ENCODE measurements at places on chromosomes 5 and 9. TPM values are rescaled to one million over a fixed set of nuclear protein-coding genes. Genes with fewer than 3 reads are reported as not detected.
A peak's percentile ranks its signal among the peaks of the same experiment; 100 is the strongest.

PCDHA1 gene
- 0.96 TPM for total RNA-seq

PCDHB4 gene
- total RNA-seq, result 2.4 TPM

CCNG1 gene
- 130 TPM for total RNA-seq

MAT2B gene
- 49.9 TPM for total RNA-seq

RPS23 gene
- 1,953 TPM for total RNA-seq

GGTA1 gene
- not detected for total RNA-seq

PCDHGC4 gene
- total RNA-seq, result 3.6 TPM

ZFP62 gene
- total RNA-seq, result 28.2 TPM

TRAF1 gene
- total RNA-seq, result 0.85 TPM

TMEM174 gene
- not detected for total RNA-seq

WDR5 gene
- 67.7 TPM for total RNA-seq

- H3K4me1 ChIP-seq, result peaks cover 90% of the 10 kb centered on the region
- no peaks in the 10 kb centered on the region for H3K36me3 ChIP-seq
- DNase-seq, result no peak
- H3K27ac ChIP-seq, result peak overlapping the region; percentile 56
- H3K4me3 ChIP-seq, result no peak overlapping the region
- H3K27me3 ChIP-seq, result no peaks in the 10 kb centered on the region
These were observed 7.7 kb downstream of the CXXC5 start for GRCh38 chr5:139655727-139656271.

DNA sequence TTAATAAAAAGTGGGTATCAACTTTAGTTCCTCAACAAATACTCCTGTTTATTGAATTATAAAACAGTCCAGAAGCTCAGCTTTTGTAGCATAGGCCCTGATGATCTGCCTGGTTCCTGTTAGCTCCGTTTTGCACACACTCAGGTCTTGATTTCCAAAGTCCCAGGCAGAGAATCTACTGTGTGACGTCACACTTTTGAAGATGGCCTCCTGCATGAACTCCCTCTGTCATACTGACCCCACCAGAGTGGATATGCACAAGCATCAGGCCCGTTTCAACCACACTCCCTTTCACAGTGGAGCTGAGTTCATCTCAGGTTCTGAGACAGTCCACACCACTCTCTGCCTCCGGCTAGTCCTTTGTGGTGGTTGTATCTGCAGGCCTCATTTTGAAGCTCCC is 353.1 kb downstream of the PTPRD start:
- H3K27ac ChIP-seq, result no peak overlapping the region
- H3K4me3 ChIP-seq, result no peak overlapping the region
- DNase-seq, result no peak
- no peaks in the 10 kb centered on the region for H3K36me3 ChIP-seq

GRCh38 chr5:142671801-142672200 is 14.1 kb downstream of the FGF1 start:
- no peaks in the 10 kb centered on the region for H3K36me3 ChIP-seq
- peak overlapping the region; percentile 45 for H3K27ac ChIP-seq
- H3K4me1 ChIP-seq, result peaks cover 41% of the 10 kb centered on the region
- no peak overlapping the region for H3K4me3 ChIP-seq
- DNase-seq, result no peak

GRCh38 chr9:135502873-135503321 is 2.4 kb downstream of the MRPS2 start:
- peaks cover 12% of the 10 kb centered on the region for H3K4me1 ChIP-seq
- DNase-seq, result no peak
- no peak overlapping the region for H3K27ac ChIP-seq

GRCh38 chr9:72952914-72953313 is at the start of gene ALDH1A1:
Gene ALDH1A1 (minus strand): TSS chr9:72953053. CDS start chr9:72953000, 53 bp downstream.
- H3K27me3 ChIP-seq, result no peaks in the 10 kb centered on the region
- peak; percentile 22 for DNase-seq
- peak within 1 kb of the TSS; percentile 25 for H3K27ac ChIP-seq
- H3K36me3 ChIP-seq, result no peaks in the 10 kb centered on the region
- H3K4me3 ChIP-seq, result peak within 1 kb of the TSS; percentile 8

- no peak overlapping the region for H3K4me3 ChIP-seq
- H3K27me3 ChIP-seq, result no peaks in the 10 kb centered on the region
- DNase-seq, result no peak
These were observed 219.0 kb downstream of the ZNF608 start for GRCh38 chr5:124527220-124527991.

DNA sequence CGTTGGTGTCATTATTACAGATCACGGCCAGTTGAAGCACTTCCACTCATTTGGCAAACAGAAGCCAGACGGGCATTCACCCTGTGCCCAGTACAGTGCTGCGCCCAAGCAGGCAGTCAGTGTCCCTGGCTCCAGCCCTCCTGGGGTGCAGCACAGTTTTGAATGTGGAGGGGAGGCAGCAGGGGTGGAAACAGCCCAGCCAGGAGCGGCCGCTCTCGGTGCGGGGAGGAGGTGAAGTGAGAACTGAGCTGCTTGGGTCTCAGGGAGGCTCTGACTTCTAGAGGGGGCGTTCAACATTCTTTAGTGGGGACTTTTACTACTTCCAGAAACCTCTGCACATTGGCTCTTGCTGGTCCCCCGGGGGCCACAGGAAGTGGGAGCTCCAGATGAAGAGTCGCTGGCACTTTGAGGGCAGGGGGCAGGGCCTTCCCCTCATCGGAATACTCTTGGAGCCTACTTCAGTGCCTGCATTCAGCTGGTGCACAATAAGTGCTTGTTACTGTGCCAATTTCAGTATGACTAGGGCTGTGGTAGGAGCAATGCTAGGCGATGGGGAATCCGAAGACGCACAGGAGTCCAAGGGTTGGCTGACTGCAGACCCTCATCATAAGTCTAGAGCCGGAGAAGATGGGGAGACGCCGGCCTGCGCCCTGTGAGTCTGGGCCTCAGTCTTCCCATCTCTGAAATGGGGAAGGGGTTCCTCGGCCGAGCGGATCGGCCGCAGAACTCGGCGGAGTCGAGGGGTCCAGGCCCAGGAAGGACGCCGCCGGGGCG is 492 bp upstream of the NEK6 start:
- no peak for DNase-seq
- H3K4me1 ChIP-seq, result peaks cover 21% of the 10 kb centered on the region
- H3K27ac ChIP-seq, result no peak overlapping the region
- no peaks in the 10 kb centered on the region for H3K27me3 ChIP-seq

DNA sequence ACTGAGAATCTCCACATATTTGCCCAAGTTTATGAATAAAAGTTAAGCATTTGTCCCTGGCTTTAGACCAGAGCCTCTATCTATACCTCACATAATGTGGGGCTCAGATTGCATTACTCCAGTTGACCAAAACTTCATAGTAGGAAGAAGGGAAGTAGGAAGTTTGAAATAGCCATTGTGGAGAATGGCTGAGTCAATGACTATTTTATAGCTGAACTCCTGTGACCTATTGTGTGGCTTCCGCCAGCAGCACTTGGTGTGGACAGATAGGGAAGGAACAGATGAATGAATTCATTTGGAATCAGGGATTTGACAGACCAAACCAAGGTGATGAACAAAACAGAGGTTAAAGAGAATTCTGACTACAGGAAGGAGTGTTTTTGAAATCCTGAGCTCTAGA is 92.9 kb upstream of the LPAR1 start:
- H3K4me1 ChIP-seq, result no peaks in the 10 kb centered on the region
- H3K36me3 ChIP-seq, result no peaks in the 10 kb centered on the region

DNA sequence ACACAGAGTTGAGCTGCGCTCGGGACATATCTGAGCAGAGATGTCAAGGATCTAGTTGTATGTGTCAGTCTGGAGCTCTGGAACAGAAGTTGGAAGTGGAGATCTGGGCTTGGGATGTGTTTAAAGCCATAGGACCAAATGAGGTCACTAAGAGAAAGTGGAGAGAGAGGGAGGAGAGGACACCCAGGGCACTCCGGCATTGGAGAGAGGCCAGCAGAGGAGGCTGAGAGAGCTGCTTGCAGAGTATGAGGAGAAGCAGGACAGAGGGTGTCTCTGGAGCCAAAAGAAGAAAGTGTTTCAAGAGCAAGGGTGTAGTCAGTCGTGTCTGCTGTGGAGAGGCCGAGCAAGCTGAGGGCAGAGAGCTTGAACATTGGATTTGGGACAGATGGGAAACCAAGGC is 34.7 kb downstream of the ARHGEF37 start:
- DNase-seq, result no peak
- no peaks in the 10 kb centered on the region for H3K36me3 ChIP-seq
- no peak overlapping the region for H3K27ac ChIP-seq
- no peaks in the 10 kb centered on the region for H3K27me3 ChIP-seq
- H3K4me1 ChIP-seq, result no peaks in the 10 kb centered on the region
- H3K4me3 ChIP-seq, result no peak overlapping the region

- no peak overlapping the region for H3K4me3 ChIP-seq
- no peak for DNase-seq
- H3K27ac ChIP-seq, result no peak overlapping the region
These were observed 13.7 kb downstream of the SLC9A3 start for GRCh38 chr5:510521-510920.

DNA sequence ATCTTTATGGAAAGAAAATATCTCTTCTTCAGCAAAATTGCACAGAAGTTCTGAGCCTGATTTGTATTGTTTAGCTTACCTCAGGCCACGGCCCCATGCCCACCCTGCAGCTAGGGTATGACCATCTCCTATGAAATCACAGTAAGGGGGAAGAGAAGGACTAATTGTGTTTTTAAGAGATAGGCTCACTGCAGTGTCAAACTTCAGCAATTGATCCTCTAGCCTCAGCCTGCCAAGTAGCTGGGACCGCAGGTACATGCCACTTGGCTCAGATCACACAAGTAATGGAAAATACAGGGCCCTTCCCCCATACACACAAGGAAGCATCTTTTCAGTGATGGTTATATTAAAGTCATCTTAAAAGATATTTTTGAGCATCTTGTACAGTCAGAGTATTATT is 60.0 kb downstream of the DMAC1 start:
- H3K27ac ChIP-seq, result no peak overlapping the region
- DNase-seq, result no peak
- no peaks in the 10 kb centered on the region for H3K27me3 ChIP-seq
- H3K4me3 ChIP-seq, result no peak overlapping the region
- H3K36me3 ChIP-seq, result no peaks in the 10 kb centered on the region

GRCh38 chr5:60382716-60383115 is 317.2 kb downstream of the DEPDC1B start:
- no peak overlapping the region for H3K4me3 ChIP-seq
- peaks cover 67% of the 10 kb centered on the region for H3K27me3 ChIP-seq
- peak; percentile 45 for DNase-seq
- no peaks in the 10 kb centered on the region for H3K36me3 ChIP-seq
- no peak overlapping the region for H3K27ac ChIP-seq

DNA sequence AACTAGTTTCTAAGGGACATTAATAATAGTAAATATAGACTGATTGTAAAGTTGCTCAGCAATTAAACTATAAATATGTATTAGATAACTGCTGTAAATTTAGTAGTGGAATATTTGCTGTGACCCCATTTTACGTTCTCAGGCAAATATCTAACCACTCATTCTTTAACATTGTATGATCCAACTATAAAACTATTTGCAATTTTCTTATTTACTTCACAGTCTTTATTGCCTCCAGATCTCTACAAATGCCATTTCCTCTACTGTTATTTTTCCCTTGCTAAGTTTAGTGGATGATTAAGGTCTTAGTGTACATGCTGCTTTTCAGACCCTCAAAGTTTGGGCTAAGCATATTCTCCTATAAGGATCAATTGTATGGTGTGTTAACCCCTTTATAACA is 526.2 kb upstream of the ST8SIA4 start:
- H3K4me3 ChIP-seq, result no peak overlapping the region
- DNase-seq, result no peak
- no peaks in the 10 kb centered on the region for H3K27me3 ChIP-seq
- H3K36me3 ChIP-seq, result no peaks in the 10 kb centered on the region

DNA sequence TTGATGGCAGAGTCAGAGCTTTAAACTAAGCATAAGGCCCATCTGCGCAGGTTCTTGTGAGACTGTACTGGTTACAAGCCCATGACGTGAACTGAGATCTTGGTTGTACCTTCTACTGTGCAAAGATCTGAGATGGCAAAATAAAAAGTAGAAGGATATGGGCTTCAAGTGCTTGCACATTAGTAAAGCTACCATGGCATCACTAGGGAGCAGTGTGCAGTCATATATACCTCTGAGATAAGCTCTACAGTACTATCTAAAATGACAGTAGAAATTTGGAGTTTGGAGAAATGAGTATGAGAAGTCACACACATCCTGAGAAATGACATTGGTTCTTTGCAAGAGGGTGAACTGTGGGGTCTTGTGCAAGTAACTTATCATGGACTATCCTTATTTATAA is 408.2 kb upstream of the PRR16 start:
- H3K27ac ChIP-seq, result no peak overlapping the region
- DNase-seq, result peak; percentile 11
- no peaks in the 10 kb centered on the region for H3K27me3 ChIP-seq
- no peaks in the 10 kb centered on the region for H3K4me1 ChIP-seq
- H3K4me3 ChIP-seq, result no peak overlapping the region

DNA sequence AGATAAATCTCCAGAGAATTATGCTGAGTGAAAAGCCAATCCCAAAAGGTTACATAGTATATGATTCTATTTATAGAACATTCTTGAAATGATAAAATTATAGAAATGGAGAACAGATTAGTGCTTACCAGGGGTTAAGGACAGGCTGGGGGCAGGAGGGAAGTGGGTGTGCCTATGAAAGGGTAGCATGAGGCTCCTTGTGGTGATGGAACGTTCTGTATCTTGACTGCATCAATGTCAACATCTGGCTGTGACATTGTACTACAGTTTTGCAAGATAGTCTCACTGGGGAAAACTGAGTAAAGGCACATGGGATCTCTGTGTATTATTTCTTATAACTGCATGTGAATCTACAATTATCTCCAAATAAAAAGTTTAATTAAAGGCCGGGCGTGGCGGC is 22.3 kb downstream of the ORM2 start:
- no peak overlapping the region for H3K4me3 ChIP-seq
- no peak overlapping the region for H3K27ac ChIP-seq
- H3K4me1 ChIP-seq, result peaks cover 15% of the 10 kb centered on the region
- no peak for DNase-seq
- peaks cover 55% of the 10 kb centered on the region for H3K36me3 ChIP-seq
- H3K27me3 ChIP-seq, result no peaks in the 10 kb centered on the region

DNA sequence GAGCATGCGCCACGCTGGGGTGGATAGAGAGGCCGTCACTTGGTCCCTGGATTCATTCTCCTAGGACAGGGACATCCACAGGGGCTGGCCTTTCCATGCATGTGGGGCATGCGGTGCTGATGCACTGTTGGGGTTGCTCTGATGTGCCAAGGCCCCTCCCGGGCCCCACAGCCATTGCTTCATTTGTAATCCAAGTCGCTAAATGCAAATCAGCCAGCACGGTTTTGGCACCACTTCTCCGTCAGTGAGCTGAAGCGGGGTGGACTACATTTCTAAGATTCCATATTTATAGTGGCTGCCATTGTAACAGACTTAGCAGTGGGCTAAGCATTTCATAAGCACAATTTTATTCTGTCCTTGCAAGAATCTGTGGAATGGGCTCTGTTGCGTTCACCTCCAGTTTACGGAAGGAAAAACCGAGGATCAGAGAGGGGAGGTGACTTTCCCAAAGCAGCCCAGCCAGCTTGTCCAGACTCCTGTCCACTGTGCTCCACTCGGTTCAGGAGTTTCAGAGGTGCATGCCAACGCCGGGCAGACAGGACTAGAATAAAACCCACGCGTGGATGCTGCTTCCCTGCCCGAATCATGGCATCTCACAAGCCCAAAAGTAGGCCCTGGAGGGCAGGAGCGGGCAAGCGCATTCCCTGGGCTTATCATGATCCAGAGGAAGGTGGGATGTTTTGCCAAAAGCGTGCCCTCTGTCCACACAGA is 102.6 kb upstream of the COL5A1 start:
- no peak for DNase-seq
- no peaks in the 10 kb centered on the region for H3K4me1 ChIP-seq
- no peak overlapping the region for H3K4me3 ChIP-seq
- no peaks in the 10 kb centered on the region for H3K27me3 ChIP-seq
- H3K27ac ChIP-seq, result no peak overlapping the region

Measured in A673 (cell line).